Osteoblast (primary cell): ENCODE measurements at places on chromosomes 5 and 9. TPM values are rescaled to one million over a fixed set of nuclear protein-coding genes. Genes with fewer than 3 reads are reported as not detected.

KIF4B gene
- not detected in 2 replicates for total RNA-seq

PAPPA gene
- 56.5 and 86.9 TPM in 2 replicates for total RNA-seq

GRM6 gene
- not detected in 2 replicates for total RNA-seq

TYRP1 gene
- 0.36 TPM in 1 of 2 replicates, not detected in the other for total RNA-seq

IFNA13 gene
- total RNA-seq: not detected in 2 replicates

HSD17B3 gene
- total RNA-seq: under 0.01 TPM in 1 of 2 replicates, not detected in the other

OR1Q1 gene
- under 0.01 TPM in 1 of 2 replicates, not detected in the other for total RNA-seq

G3BP1 gene
- 121 and 145 TPM in 2 replicates for total RNA-seq

NSMF gene
- 19.2 and 22.4 TPM in 2 replicates for total RNA-seq

BRD3OS gene
- 23.0 and 26.1 TPM in 2 replicates for total RNA-seq

NRG2 gene
- 0.72 and 0.88 TPM in 2 replicates for total RNA-seq

CENPH gene
- 4.7 and 5.0 TPM in 2 replicates for total RNA-seq

TLR4 gene
- 44.2 and 46.7 TPM in 2 replicates for total RNA-seq

DNA sequence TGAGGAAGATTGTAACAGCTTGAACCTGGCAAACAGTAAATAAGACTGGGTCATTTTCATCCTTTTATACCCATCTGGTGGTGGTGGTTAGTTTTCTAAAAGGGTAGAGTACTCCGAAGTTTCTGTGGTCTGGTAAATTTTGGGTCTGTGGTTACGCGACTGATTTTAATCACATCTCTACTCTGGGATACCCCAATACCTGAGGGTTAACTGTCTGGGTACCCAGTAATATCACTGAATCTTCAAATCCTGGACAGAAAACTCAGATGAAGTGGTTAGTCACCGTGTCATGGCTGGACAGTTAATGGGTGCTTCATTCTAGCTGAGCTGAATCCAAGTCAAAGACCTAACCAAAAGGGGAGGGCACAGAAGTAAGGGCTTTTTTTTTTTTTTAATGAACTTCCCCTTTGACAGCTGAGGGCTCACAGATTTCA is 474.2 kb downstream of the GADD45G start:
- no peak overlapping the region for H3K4me3 ChIP-seq
- H3K27me3 ChIP-seq: no peaks in the 10 kb centered on the region
- no peaks in the 10 kb centered on the region for H3K36me3 ChIP-seq
- DNase-seq: no peak

DNA sequence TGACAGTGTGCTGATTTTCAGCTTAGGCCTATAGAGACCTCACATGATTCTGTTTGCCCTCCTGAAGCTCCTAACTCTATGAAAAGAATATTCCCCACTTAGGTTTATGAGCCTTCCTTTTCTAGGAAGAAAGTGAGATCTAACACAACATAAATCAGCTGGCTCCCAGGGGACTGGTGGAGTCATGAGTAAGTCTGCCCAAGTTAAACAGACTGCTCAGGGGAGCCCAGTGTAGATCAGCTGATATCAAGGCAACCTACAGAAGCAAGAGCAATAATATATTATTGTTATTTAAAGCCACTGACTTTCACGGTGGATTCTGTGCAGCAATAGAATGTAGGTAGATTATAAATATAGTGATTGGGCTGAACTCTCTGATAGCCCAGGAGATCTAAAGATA is 1978.6 kb upstream of the CDH6 start:
- H3K4me1 ChIP-seq: no peaks in the 10 kb centered on the region
- no peak overlapping the region for H3K27ac ChIP-seq
- DNase-seq: no peak

GRCh38 chr9:97388721-97389238 is 23.1 kb upstream of the TDRD7 start:
- no peak overlapping the region for H3K4me3 ChIP-seq
- H3K27ac ChIP-seq: no peak overlapping the region
- DNase-seq: peak; percentile 89
- H3K36me3 ChIP-seq: no peaks in the 10 kb centered on the region
- no peaks in the 10 kb centered on the region for H3K4me1 ChIP-seq
- peaks cover 5% of the 10 kb centered on the region for H3K27me3 ChIP-seq

GRCh38 chr9:131046581-131047202 is 37.7 kb downstream of the LAMC3 start:
- no peaks in the 10 kb centered on the region for H3K4me1 ChIP-seq
- no peaks in the 10 kb centered on the region for H3K36me3 ChIP-seq
- peak; percentile 95 for DNase-seq
- peaks cover 8% of the 10 kb centered on the region for H3K27me3 ChIP-seq

GRCh38 chr9:117160254-117160653 is 254.6 kb downstream of the ASTN2 start:
- H3K36me3 ChIP-seq: no peaks in the 10 kb centered on the region
- DNase-seq: no peak
- no peaks in the 10 kb centered on the region for H3K4me1 ChIP-seq
- H3K27ac ChIP-seq: no peak overlapping the region

- peak within 1 kb of the TSS; percentile 88 for H3K4me3 ChIP-seq
- no peaks in the 10 kb centered on the region for H3K27me3 ChIP-seq
- peaks cover 26% of the 10 kb centered on the region for H3K4me1 ChIP-seq
- peak; percentile 92 for DNase-seq
Observed at GRCh38 chr5:149141224-149141956, at the start of gene ABLIM3. Gene ABLIM3 (plus strand): TSS chr5:149141493. CDS start chr5:149142096, 603 bp downstream.

- H3K27ac ChIP-seq: no peak overlapping the region
- H3K4me3 ChIP-seq: no peak overlapping the region
- H3K27me3 ChIP-seq: no peaks in the 10 kb centered on the region
Observed at GRCh38 chr5:7682379-7682778, 168.6 kb downstream of the CFAP90 start.

- peaks cover 37% of the 10 kb centered on the region for H3K4me1 ChIP-seq
- H3K36me3 ChIP-seq: peaks cover 14% of the 10 kb centered on the region
- peak within 1 kb of the TSS; percentile 99 for H3K4me3 ChIP-seq
- peak within 1 kb of the TSS; percentile 78 for H3K27ac ChIP-seq
Observed at GRCh38 chr5:151157426-151158286, at the start of gene ANXA6. Gene ANXA6 (minus strand): TSS chr5:151157779. CDS start chr5:151147901, 9,878 bp downstream.

- H3K4me1 ChIP-seq: peaks cover 13% of the 10 kb centered on the region
- H3K27me3 ChIP-seq: no peaks in the 10 kb centered on the region
- no peak overlapping the region for H3K4me3 ChIP-seq
Observed at GRCh38 chr9:95110921-95111525, 206.5 kb downstream of the FANCC start.

DNA sequence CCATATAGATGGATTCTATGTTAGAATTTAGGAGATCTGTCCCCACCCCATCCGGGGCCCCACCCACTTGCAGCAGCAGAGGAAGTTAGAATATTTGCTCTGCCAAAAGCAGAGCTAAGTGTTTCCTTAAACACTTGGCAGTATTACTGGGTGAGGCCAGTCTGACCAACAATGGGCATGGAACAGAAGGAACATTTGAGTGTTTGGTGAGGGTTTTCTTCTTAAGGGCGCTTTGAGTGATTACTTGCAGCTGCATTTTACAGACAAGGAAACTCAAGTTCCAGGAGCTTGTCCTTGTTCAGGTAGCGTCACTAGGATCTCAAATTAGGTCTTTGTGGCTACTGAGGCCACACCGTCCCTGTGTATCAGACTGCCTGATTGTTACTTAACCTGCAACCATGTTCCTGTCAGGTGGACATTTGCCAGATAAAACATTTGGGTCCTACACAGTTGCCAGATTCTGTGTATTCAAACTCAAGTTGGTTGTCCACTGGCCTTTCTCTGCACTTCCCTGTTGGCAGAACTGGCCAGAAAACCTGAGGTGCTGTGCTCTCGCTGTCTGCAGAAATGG is 59.3 kb downstream of the SLC46A2 start:
- DNase-seq: no peak
- peaks cover 5% of the 10 kb centered on the region for H3K4me1 ChIP-seq
- no peaks in the 10 kb centered on the region for H3K27me3 ChIP-seq
- H3K27ac ChIP-seq: no peak overlapping the region
- no peak overlapping the region for H3K4me3 ChIP-seq

DNA sequence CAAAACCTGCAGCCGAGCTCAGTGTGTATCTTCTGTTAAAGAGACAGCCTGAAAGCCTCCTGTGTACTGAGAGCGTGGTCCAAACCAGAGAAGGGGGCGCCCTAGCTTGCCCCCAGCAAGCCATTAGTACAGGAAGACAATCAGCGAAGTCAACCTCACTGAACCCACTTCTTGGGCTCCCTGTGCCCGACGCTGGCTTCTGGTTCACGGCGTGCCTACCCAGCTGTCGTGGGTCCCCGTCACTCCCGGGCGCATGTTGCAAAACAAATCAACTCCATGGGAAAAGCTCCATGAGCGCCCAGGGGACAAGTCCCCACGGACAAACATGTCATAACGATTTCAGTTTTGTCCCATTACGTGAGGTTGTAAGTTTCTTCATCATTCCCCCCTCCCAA is 326.9 kb downstream of the SH3GL2 start:
- H3K4me3 ChIP-seq: no peak overlapping the region
- DNase-seq: peak; percentile 35
- H3K4me1 ChIP-seq: no peaks in the 10 kb centered on the region
- H3K36me3 ChIP-seq: no peaks in the 10 kb centered on the region

DNA sequence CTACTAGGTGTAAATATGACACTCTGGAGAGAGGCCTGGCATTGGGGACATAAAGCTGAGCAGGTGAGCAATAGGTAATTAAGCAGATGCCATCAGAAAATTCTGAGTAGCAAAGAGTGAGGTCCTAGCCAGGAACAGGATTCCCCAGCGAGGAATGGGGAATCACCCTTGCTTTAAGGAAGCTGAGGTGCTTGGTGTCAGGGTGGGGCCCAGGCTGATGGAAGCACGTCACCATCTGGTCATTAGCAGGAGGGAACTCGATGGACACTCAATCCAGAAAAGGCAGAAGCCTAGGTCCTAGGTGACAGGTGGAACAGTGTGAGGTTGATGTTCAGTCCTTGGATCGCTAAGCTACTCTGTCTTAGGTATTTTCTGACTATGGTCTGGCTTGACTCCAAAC is 562.7 kb upstream of the DAP start:
- no peak overlapping the region for H3K27ac ChIP-seq
- no peaks in the 10 kb centered on the region for H3K27me3 ChIP-seq
- no peak overlapping the region for H3K4me3 ChIP-seq
- no peak for DNase-seq

DNA sequence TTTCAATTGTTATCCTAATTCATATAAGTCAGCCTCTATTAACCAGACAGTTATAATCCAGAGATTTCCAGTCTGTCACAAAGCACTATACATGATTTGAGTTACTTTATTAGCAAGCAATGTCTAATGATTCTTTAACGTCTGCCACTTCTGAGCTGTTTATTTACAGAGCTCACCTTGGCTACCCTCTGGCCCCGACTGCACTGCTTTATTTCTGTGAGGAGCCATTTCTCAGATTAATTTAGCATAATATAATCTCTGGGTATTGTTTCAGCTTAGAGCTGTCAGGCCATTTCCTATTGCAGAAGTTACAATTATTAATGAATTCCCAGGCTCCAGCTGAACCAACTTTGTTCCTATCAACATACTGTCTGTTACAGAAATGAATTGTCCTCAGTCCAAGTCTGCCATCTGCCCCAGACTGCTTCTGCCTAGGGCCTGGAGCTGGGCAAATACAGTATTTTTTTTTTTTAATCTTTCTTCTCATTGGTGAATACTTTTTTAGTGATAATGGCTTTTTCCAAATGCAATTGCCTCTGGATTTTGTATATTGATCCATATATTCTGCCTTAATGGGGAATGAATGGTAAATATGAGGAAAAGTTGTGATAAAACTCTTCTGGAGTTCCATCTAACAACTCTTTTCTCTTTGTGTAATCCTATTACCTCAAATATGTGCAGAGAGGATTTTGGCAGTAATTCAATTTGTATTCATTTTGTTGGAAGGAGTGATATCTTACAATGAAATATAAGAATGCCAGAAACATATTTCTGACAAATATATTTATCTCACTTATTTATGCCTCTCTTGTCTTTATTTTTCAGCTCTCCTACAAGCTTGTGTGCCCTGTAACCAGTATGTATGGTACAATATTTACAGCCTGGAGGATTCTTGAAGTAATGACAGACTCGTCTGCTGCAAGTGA is 104.7 kb downstream of the FOCAD start:
- H3K27me3 ChIP-seq: no peaks in the 10 kb centered on the region
- no peaks in the 10 kb centered on the region for H3K36me3 ChIP-seq
- no peaks in the 10 kb centered on the region for H3K4me1 ChIP-seq
- no peak for DNase-seq
- H3K4me3 ChIP-seq: no peak overlapping the region

DNA sequence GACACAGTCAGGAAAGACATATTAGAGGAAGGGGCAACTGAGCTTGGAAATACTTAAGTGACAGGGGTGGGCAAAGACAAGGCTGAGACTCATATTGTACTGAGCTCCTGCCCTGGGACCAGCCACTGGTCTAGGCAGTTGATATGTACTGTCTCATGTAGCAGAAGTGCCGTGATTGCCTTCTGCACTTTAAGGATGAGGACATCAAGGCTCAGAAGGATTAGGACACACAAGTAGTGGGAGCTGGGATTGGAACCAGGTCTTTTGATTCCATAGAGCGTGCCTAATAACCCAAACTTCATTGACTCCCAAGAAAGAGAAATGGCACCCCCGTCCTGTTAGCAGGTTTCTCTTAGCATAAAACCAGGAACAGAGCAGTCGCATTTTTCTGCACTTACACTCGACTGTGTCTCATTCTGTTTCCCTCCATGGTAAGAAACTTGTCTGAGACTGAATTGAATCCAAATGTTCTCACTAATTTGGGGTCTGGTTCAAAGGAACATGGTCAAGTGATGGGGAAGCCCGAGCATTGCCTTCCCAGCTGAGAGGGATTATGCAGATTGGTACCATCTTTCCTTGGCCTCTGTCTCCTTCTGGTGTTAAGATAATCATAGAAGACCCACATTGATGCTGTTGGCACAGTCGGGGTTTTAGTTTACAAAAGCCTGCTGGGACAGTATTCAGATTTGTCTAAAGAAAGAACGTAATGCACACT is 70.4 kb downstream of the ANGPTL2 start:
- no peak overlapping the region for H3K27ac ChIP-seq
- H3K36me3 ChIP-seq: no peaks in the 10 kb centered on the region
- DNase-seq: no peak
- peaks cover 11% of the 10 kb centered on the region for H3K4me1 ChIP-seq
- no peaks in the 10 kb centered on the region for H3K27me3 ChIP-seq

- no peaks in the 10 kb centered on the region for H3K36me3 ChIP-seq
- H3K4me1 ChIP-seq: peaks cover 10% of the 10 kb centered on the region
- DNase-seq: no peak
- no peak overlapping the region for H3K27ac ChIP-seq
- H3K4me3 ChIP-seq: no peak overlapping the region
- H3K27me3 ChIP-seq: no peaks in the 10 kb centered on the region
Observed at GRCh38 chr9:89980600-89980999, 375.8 kb downstream of the GADD45G start.
